ENCODE measurements at places on chromosomes 3 and 15. TPM values are rescaled to one million over a fixed set of nuclear protein-coding genes. Genes with fewer than 3 reads are reported as not detected.

Gene TMEM212
- total RNA-seq = not detected

GRCh38 chr3:32815841-32816438 is 1.9 kb upstream of the TRIM71 start:
- no peak for DNase-seq

Gene CCDC13
- 0.73 TPM for total RNA-seq

- no peak for DNase-seq
Measured at GRCh38 chr15:86444527-86444926, 364.9 kb downstream of the AGBL1 start.

Gene IL16
- 395 TPM for total RNA-seq

Measured in naive thymus-derived CD8-positive, alpha-beta T cell (primary cell).